ENCODE measurements at places on chromosomes 4 and X.

GRCh38 chrX:132483951-132484350, 4.9 kb downstream of the MBNL3 start:
- no peak for DNase-seq

DNA sequence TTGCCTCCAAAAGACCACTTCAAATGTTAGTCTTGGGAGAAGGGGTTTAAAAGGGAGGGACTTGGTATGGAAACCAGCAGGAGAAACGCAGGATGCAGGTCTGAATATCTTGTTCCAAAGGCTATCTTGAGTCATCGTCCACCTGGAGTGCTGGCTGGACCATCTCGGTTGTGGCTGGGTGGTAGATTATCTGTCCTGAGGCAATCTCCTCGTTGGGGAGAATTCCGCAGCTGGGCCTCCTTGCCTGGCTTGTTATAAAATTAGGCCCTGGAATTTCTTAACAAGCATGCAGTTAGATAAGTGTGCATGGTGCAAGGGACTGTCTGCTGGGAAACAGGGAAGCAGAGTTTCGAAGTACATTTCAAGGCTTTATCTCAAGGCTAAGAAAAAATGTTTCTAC, 2045.7 kb upstream of the TENM3 start:
- no peak for DNase-seq

- peak; percentile 58 for DNase-seq
These were observed 2.9 kb downstream of the PAK3 start for GRCh38 chrX:111098874-111099273.

DNA sequence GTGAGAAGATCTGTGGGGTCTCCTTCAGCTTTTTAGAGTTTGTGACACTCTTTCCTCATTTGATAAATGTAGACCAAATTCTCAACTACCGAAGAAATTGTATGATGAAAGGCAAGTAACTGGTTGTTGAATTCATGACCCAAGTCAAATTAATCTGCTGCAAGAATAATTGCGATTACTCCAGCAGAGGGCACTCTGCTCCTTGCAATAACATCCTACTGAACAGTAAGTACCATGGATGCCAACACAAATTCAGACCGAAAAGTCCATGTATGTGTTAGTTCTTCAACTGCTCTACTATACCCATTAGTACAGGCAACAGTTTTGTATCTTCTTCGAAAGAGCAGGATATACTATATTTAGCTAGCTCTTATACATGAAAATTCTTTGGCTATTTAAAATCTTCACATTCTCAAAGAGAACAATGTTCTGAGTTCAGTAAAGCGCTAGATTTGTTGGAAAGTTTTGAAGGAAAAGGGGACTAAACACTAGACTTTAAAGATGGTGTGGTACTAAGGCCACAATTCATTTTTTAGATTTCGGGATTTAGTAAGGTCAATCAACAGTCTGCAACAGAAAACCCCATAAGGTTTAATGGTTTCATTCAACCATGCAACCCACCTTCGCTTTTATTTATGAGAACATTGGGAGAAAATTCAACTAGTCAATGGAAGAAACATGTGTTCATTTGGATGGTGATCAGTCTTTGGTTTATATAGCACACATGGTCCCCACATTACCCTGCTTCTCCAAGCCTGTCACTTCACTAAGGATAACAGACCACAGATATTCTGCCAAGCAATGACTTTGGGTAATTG, 105.4 kb upstream of the TBC1D9 start:
- DNase-seq, result peak; percentile 55

- DNase-seq, result no peak
These were observed 66.5 kb downstream of the AR start for GRCh38 chrX:67610282-67610681.

DNA sequence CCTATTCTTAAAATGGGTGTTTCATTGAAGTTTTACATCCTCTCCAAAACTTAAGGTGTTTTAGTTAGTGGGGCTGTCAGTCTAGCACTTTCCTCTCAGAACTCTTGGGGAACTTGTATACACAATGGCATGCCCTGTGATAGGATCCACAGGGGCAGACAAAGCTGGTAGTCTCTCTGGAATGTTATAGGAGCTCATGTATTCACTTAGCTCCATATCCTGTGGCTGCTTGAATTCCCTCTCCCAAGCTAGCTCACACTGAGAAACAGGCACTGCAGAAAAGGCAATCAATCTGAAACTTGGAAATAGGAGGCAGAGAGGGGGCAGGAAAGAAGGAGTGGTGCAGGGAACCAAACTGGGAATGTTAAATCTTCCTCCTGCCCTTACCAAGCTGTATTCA, 26.3 kb upstream of the ARMCX2 start:
- DNase-seq, result no peak

DNA sequence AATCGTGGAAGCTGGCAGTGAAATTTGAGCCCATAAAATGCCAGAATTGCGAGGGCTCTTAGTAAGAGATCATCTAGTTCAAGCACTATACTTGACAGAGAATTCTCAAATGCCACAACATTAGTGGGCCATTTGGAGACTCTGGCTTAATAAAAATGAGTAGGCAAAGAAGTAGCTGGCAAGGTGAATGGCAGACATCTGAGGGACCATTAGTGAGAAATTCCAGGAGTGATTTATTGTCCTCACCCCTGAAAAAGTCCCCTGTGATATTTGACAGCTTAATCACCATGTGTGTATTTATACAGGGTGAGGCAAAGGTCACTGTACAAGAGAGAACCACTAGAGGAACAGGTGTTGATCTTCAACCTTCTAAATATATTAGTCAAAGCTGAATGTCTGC, 207.5 kb downstream of the CHRDL1 start:
- no peak for DNase-seq

DNA sequence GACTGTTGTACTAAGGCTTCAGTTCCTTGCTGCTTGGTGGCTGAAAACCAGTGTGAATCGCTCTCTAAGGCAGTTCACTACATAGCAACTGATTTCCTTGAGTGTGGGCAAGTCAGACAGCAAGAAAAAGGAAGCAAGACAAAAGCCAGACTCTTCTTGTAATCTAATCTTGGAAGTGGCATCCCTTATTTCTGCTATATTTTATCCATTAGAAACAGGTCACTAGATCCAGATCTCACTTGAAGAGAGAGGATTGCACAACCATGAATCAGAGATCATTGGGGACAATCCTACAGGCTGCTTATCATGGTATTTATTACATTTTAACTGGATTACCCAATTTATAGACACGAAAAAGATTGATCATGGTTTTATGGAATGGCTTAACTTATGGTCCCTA, 684.5 kb downstream of the GRID2 start:
- no peak for DNase-seq

- no peak for DNase-seq
These were observed 2.1 kb upstream of the STS start for GRCh38 chrX:7145454-7145853.

DNA sequence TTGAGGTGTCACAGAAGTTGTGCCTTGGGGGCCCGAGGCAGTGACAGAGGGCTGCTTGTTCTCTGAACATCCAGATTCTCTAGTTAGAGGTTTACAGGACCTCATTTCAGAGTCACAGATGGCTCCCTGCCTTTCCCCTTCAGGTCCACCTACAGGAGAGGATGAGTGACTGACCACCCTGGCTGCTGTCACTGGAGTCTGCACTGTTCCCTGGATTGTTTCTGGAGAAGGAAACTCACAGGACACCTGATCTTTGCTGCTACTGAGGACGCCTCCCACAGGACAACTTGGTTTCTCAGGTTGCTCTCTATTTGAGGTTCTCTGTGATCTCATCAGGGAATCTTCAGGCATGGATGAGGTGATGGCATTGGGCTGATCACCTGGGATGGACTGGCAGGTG, 58.3 kb downstream of the GPRIN3 start:
- DNase-seq, result no peak

DNA sequence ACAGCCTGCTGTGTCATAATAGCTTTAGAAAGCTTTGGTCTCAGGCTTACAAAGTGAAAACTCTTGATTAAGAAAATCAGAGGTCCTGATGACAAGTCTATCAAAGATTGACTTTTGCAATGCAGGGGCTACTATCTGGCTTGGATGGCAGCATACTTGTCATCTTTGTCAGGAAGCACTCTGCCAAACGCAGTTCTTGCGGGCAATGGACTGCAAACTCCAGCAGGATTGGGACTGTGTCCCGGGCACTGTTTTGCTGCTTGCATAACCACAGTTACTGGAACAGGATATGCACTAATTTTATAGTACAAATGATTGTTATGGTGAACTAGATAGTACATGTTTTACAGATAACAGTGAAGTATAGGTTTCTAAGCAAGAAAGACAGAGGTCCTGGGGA, 185.6 kb downstream of the IQCM start:
- no peak for DNase-seq

DNA sequence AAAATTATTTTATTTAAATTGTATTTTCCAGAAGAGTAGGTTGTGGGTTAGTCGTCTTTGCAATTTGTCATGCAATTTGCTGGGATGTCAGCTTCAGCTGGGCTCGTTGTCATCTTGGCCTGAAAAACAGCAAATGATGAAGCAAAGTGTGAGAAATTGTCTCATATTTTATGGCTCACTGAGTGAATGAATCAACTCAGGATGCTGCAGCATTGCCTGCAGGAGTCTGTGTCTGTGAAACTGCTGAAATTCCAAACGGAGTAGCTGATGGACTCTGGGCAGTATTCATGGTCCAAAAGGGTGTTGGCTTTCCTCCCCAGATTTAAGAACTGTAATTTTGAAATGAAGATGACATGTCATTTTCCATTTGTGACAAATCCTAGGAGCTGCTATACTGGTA, 37.2 kb downstream of the CXCL8 start:
- DNase-seq, result no peak

DNA sequence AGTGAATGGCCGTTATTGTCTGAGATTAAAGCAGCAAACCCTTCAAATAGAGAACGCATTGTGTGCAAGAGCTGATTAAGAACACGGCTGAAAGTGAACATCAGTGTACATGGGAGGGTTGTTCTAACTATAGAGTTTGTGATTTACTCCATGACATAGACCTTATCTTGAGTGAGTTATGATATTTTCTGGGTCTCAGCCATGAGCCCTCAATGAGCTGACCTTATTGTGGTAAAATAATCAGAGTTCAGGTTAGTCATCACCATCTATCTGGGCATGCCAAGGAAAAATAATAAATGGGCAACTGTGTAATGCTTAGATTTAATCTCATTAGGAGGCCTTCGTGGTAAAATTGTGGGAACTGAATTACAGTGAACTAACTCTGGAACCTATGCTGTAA, 33.2 kb upstream of the CLDN24 start:
- no peak for DNase-seq

DNA sequence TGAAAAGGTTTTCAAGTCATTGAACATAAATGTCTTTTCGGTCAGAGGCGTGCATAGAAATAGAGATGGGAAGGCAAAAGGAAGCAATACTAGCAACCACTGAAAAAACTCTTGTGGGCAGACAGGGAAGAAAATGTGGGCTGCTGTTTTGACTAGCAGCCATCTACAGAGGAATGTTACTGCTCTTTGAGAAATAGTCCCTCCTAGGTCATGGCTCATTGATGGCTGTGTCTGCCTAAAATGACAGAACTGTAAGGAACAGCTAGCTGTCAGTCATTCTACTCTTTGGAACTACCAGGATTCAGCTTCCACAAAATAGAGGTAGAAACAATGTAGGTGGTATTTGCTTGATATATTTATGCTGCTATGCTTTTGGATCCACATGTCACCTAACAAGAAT, 26.9 kb upstream of the TMPRSS11B start:
- DNase-seq, result no peak

- DNase-seq, result peak; percentile 30
These were observed 6.0 kb downstream of the EREG start for GRCh38 chr4:74370912-74371311.

DNA sequence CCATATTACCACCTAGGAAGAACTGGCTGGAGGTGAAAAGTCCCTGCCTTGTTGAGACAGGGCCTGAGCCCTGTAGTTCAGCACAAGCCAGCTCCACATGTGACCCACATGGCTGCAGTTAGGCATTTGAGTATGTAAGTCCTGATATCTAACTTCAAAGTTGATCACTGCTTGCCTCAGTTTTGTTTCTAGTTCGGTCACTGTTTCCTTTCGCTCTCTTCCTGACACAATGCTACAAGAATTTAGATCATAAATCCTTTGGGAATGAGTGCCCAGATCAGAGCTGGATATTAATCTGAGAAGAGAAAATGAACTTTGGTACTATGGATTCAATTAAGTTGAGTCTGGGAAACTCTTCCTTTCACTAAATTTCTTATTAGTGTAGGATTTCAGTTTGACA, 48.4 kb downstream of the AKAP4 start:
- no peak for DNase-seq

- no peak for DNase-seq
These were observed 100.8 kb upstream of the BMP2K start for GRCh38 chr4:78675325-78675724.

DNA sequence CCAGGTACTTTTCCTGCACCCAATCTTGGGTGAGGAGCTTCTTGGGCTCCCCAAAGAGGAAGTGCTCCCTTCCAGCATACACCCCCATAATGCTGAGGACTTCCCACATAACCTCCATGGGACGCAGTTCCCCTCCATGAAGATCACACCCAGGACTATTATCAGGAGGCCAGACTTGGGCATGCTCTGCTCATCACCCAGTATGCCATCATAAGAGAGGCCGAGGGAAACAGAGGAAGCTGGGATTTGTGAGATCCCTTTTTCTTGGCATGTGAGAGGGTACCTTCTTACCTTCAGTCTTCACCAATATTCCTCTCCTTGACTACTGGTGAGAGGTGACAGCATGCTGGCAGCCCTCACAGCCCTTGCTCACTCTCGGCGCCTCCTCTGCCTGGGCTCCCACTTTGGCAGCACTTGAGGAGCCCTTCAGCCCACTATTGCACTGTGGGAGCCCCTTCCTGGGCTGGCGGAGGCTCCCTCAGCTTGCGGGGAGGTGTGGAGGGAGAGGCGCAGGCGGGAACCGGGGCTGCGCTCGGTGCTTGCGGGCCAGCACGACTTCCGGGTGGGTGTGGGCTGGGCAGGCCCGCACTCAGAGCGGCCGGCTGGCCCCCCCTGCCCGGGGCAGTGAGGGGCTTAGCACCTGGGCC, 15.7 kb upstream of the HSFX1 start:
- no peak for DNase-seq

DNA sequence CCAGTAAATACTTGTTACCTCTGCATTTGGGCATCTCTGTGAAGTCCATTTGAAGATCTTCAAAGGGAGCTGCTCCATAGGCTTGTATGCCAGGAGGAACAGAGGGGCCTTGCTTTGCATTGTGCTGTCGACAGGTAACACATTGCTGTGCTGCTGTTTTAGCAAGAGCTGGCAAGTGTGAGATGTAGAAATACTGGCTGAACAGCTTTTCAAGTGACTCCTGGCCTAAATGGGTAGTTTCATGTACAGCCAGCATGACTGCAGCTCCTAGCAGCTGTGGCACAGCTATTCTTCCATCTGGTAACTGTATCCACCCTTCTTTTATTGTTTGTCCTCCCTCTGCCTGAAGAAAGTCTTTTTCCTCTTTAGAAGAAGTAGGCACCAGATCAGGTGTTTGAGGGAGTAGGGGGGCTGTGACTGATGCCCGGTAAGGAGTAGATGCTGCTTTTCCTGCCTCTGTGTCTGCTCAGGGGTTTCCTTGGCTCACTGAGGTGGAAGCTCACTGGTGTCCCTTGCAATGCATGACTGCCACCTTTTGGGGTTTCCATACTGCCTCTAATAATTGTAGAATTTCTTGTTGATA, 965.3 kb downstream of the CCSER1 start:
- no peak for DNase-seq

Measured in stimulated activated CD4-positive, alpha-beta T cell treated with anti-CD3 and anti-CD28 coated beads, Interleukin-4, amount 100 ng/mL, for 24 hours (primary cell).